ENCODE measurements at places on chromosomes 11 and 22.

DNA sequence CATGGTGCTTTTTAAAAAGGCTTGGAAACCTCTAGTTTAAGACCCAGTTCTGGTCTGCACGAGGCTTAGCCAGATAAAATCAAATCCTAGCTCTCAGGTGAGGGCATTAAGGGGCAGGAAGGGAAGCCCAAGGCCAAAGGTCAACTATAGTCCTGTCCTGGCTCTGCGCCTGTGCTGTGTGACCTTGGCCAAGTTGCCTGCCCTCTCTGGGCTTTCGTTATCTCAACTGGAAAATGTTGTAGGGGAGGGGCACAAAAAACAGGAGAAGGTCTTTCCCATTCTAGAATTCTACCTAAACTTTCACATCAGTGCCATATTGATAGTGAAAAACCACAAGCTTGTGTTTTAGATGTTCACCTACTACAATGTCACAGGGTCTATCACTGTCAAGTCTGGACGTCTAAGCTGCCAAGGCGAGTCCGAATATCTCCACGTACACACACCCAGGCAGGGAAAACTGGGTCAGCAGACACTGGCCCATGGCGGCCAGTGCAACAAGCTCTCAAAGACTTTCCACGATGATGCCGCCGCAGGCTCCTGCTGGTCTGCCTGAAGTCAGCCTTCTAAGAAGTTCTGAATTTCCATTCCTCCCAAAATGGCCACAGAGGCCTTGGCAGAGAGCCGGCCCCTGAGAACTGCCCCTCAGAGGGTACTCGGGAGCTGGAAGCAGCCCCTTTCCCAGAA is 18.0 kb downstream of the MN1 start:
- DNase-seq, result no peak

GRCh38 chr22:23014250-23014649 is 56.1 kb upstream of the GNAZ start:
- no peak for DNase-seq

- DNase-seq, result no peak
Observed at GRCh38 chr11:75734491-75735180, 17.0 kb downstream of the MOGAT2 start.

DNA sequence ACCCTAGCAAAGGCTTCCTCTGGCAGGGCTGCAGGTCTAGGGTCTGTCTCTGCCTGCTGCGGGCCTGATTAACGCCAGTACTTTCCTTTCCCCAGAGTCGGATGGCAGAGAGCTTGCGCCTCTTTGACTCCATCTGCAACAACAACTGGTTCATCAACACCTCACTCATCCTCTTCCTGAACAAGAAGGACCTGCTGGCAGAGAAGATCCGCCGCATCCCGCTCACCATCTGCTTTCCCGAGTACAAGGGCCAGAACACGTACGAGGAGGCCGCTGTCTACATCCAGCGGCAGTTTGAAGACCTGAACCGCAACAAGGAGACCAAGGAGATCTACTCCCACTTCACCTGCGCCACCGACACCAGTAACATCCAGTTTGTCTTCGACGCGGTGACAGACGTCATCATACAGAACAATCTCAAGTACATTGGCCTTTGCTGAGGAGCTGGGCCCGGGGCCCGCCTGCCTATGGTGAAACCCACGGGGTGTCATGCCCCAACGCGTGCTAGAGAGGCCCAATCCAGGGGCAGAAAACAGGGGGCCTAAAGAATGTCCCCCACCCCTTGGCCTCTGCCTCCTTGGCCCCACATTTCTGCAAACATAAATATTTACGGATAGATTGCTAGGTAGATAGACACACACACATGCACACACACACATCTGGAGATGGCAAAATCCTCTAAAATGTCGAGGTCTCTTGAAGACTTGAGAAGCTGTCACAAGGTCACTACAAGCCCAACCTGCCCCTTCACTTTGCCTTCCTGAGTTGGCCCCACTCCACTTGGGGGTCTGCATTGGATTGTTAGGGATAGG is 18.6 kb downstream of the RSPH14 start:
- no peak for DNase-seq

DNA sequence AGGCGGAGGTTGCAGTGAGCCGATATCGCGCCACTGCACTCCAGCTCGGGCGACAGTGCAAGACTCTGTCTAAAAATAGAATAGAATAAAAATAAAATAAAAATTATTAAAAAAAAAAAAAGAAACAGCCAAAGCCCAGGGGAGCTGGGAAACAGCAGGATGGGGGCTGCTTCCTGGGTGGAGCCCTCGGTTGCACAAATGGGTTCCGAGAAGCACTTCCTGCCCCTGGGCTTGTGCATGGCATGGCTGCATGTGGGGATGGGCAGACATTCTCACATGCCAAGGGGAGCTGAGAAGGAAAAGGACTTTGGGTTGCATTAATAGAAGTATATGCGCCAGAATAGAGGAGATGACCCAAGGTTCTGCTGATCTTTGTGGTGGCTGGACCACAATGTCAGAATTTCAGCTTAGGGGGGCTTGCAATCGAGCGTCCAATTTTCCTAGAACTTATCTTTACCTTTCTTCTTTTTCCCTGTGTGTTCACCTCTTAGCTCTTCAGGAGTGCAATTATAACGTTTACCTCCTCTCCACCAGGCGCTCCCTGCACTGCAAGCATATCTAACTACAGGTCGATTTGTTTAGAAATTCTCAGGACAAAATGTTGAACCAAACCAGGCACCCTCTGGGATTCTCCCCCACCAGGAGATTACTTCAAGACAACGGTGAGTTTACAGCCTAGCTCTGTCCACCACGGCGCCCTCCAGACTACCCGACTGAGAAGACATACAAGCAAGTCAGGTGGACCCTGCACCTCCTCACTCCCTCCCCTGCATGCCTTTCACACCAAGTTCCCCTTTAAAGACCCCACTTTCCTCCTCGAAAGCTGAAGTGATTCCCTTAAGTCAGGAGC is 53.2 kb downstream of the SHISAL1 start:
- DNase-seq, result no peak

DNA sequence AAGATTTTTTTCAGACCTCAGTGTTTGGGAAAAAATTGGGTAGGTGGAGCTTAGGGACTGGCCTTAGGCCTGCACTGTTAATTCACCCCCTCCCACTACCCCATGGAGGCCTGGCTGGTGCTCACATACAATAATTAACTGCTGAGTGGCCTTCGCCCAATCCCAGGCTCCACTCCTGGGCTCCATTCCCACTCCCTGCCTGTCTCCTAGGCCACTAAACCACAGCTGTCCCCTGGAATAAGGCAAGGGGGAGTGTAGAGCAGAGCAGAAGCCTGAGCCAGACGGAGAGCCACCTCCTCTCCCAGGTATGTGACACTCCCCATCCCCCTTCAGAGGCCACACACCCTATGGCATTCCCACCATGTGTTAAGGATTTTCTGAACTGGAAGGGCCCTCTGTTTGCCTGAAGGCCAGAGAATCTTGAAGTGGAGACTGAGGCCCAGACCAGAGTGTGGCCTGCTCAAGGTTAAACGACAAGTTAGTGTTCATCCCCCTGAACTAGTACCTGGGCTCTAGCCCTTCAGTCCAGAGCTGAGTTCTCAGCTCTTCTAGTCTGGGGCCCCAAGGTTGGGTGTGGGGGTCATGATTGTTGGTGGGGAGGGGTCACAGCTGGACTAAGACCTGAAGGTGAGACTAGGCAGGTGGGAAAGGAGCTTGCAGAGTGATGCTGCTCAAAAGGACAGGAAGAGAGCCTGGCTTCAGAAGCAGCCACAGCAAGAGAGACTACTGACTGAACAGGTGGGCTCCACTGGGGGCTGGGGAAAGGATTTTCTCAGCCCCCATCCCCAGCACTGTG is 2.3 kb upstream of the FOLR1 start:
- no peak for DNase-seq

- DNase-seq, result no peak
Observed at GRCh38 chr11:69598147-69598546, 42.8 kb upstream of the CCND1 start.

GRCh38 chr11:116309446-116309845 is 463.3 kb downstream of the BUD13 start:
- no peak for DNase-seq

GRCh38 chr11:114989536-114989935 is 311.2 kb downstream of the NXPE2 start:
- no peak for DNase-seq
